ENCODE measurements at places on chromosomes 12 and 14.

DNA sequence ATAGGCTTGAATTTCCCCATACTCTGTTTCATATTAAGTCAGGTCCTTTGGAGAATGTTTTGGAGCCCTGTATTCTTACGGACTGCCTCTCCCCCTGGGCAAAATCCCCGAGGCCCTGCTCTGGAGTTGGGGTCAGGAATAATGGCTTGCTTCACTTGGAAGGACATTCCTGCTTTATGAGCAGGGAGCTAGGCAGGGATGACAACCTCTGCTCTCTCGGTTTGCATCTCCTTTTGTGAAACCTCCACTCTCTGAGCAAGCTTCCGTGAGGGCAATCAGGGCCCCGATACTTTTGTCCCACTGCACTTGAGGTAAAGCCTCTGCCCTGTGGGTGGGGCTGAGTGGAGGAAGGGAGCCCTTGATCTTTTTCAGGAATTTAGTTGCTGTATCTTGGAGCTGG is 19.3 kb downstream of the OS9 start:
- no peak for DNase-seq

GRCh38 chr12:105667973-105668743 is 337.7 kb downstream of the C12orf75 start:
- no peak for DNase-seq

DNA sequence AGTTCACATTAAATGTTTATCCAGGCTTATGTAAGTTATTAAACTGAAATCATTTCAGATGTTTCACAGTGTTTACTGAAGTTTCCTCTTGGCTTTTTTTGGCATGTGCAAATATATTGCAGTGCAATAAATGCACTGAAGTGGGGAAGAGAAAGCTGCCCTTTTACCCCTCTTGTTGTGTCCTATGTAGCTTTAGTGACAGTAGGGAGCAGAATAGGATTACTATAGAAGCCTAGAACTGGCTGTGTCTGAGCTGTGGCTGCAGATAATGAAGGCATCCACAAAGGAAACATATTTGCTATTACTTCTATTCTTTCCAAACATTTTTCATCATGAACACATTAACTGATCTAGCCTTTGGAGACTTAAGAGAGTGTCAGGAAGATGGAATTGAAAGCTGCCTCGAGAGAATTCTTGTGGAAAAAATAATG is 24.1 kb upstream of the CNTN1 start:
- DNase-seq, result no peak

GRCh38 chr14:98966016-98966415 is 306.0 kb downstream of the BCL11B start:
- DNase-seq, result no peak

DNA sequence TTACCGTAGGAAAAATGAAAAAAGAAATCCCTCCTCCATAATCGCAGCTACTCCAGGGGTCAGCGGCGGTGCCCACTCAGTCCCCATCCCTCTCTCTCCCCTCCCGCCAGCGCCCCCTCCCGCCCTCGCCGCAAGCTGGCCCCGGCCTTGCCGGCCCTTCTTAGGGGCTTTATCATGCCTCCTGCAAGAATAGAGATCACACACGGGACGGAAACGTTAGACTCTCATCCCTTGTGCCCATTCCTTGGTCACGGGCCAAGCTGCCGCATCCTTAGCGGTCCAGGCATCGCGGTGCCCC is 692 bp upstream of the COX14 start:
- DNase-seq, result no peak

DNA sequence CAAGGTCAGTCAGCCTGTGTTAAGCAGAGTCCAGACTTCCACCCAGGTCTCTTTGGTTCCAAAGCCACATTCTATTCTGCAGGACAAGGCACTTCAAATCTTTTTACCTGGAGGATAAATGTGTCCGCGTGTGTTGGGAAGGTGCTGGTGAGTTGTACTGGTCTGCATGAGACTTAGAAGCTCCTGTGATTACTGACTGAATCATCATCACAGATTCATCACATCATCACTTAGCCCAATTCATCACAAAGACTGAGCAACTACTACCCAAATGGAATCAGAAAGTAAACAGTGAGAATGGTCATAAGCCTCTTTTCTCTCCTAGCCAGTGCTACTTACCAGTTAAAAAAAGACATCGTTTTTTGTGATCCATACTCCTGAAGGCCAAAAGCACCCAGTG is 5.3 kb downstream of the SLC15A5 start:
- DNase-seq, result no peak

- DNase-seq, result no peak
Measured at GRCh38 chr12:78888568-78888967, 24.0 kb downstream of the SYT1 start.

DNA sequence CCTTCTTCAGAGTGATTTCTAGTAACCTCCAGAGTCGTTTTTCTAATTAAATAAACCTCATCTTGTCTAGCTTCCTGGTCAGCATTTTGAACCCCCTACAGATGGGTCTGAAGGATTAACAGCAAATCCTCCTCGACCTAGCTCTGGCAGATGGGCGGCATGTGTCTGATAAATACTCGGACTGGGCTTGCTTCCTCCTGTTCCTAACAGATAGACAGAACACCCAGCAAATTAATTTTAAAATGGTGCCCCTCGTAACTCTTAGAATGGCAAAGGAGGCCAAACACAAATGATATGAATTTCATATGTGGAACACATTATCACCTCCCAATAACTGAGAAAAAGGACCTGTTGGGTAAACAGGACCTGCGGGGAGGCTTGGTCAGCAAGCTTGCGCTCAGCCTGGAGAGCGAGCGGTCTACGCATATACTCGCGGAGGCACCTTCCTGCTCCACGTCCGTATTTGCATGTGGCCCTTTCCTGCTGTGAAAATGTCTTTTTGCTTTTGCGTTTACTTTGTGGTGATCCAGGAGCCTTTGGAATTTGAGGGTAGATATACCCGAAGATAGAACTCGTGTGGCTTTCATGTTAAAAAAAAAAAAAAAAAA is 79.6 kb downstream of the OTX2 start:
- no peak for DNase-seq

- DNase-seq, result peak; percentile 24
Measured at GRCh38 chr14:21070083-21070609, at the start of gene ARHGEF40. TSS of gene ARHGEF40 (plus strand) at chr14:21070304. CDS start at chr14:21070397, 93 bp downstream.

DNA sequence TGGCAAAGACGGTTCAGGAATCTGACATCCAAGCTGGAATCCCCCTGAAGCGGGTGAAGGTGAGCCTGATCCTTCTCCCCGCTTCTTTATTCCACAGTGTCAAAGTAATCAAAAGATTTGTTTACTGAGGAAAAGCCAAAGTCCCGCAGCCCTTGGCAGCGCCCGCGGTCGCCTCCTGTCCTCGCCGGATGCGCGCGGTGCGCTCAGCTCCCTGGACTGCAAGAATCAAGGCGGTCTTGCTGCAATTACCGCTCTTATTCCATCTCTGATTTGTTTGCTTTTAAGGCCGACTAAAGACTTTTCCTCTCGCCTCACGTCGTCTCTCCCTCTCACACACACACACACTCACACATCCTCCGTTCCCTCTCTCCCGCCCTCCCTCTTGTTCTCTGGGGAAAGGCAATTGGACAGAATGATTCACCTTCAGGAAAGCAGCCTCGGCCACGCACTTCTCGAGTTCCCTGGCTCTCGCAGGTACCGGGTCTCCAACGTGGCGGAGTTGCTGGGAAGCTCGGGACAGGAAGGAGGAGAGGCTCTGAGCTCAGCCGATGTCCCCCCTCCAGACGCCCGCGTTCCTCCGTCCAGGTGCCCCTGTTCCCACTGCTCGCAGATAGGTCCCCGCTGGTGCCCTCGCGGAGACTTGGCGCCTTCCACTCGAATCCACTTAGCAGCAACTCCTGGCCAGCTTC is 68.6 kb upstream of the USP15 start:
- DNase-seq, result no peak

- no peak for DNase-seq
Measured at GRCh38 chr12:99997806-99998205, 13.1 kb upstream of the ANKS1B start.

- DNase-seq, result no peak
Measured at GRCh38 chr12:54251667-54252284, 28.1 kb downstream of the CBX5 start.

DNA sequence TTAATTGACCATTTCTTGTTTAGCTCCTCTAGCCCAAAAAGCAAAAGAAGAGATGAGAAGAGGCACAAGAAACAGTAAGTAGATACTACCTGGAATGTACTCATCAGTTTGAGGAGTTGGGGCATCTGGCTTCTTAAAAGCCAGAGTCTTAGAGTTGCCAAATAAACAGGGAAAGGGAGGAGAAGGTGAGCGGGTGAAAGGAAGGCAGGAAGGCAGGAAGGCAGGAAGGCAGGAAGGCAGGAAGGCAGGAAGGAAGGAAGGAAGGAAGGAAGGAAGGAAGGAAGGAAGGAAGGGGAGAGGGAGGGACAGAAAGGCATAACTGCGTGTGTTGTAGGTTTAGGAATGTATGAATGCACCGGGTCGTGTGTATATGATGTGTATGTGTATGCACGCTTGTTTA is 56.7 kb upstream of the HSPB8 start:
- no peak for DNase-seq

GRCh38 chr12:21852251-21852650 is 77.7 kb upstream of the KCNJ8 start:
- DNase-seq, result no peak

DNA sequence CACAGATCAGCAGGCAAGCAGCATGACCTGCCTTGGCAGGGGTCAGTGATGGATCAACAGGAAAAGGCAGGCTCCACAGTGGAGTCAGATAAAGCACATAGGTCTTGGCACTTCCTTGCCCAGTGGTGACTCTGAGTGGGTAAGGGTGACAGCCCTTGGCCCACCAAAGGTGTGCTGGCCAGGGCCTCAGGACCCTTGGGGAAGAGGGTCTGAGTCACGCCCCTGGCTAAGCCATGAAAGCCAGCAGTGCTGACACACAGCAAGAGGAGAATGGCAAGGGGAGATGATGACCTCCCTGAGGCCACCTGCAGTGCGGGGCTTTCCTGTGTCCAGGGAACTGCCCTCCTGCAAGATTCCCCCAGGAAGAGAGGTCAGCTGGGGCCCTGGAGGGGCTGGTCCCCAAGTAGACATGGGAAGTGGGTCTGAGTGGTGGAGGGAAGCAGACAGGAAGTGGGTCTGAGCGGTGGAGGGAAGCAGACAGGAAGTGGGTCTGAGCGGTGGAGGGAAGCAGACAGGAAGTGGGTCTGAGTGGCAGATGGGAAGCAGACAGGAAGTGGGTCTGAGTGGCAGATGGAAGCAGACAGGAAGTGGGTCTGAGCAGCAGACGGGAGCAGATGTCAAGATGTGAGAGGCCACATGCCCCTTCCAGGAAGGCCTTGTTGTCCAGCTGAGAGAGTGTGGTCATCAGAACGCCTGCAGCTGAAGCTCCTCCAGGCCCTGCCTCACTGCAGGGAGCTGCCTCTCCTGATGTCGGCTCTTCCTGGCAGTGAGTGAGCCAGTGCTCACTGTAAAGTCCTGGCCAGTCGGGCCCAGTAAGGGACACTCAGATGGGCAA is 34.8 kb downstream of the DIO3 start:
- DNase-seq, result no peak

DNA sequence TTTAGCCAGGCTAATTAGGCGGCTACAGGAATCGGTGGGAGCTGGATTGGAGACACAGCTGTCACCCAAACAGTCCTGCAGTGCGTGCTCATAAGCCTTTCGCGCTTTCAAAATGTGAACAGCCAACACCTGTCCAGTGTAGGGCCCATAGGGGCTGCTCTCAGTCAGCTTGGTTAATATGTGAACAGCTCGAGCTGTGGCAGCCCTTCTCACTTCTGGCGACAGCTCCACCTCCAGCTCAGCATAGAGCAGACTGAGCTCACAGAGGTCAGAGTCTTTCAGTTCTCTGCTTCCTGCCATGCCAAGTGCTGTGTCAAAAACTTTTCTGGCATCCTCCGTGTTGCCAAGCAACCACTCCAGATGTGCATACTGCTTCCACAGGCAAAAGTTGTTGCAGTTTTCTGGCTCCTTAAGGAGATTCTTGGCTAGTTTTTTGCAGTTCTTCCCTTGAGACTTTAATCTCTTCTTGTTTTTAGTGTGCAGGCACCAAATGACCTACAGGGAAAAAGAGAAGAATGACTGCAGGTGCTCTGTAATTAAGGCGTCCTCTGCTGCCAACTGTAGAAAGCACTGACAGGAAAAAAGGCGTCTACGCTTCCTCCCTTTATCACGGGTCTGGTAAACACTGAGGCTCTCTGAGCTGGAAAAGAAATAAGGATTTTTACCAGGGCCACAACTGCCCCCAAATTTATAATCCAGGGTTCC is 32.5 kb downstream of the PSMC1 start:
- no peak for DNase-seq

DNA sequence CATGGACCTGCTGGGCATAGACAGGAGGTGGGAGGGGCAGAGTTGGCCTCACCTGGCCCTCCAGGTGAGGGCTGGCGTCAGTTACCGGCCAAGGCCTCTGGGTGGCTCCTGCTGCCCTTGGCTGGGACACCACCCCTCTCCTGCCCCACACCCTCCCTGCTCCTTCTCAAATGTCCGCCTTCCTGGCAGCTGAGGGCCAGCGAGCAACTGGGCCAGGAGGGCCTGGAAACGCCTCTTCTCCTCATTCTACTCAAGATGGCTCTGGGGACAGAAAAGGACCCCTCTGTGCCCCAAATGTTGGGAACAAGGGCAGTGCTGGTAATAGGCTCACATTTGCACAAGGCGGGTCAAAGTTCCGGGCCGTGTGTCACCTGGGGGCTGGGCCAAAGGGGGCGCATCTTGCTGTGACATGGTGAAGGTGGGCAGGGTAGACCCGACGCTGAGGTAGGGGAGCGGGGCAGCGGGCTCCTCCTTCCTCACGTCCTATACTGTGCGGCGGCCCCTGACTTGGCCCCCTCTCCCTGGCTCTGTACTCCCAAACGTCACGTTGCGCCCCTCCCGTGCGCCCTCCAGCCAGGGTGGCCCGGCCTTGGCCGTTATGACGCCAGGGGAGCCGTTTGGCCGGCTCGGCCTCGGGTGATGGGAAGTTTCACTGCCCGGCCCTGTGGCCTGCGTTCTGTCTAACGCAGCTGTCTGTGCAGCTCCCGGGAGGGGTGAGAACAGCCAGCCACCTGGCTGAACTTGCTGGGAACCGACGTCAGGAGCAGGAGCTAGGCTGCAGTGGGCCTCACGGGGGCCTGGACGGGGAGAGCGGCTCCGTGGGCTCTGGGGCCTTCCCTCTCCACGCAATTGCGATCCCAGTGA is 18.0 kb upstream of the DLK1 start:
- peak; percentile 85 for DNase-seq

DNA sequence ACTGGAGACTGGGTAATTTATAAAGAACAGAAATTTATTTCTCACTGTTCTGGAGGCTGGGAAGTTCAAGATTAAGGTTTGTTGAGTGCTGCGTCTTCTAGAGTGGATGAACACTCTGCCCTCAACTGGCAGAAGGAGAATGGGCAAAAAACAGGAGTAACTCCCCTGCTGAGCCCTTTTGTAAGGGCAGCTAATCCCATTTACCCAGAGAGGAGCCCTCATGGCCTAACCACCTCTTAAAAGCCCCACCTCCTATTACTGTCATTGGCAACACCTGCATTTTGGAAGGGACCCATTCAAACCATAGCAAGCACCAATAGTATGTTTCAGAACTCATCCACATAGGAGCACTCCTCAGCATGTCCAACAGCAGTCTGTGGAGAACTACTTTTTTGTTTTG is 47.4 kb downstream of the BORCS5 start:
- DNase-seq, result no peak

- DNase-seq, result no peak
Measured at GRCh38 chr12:27527512-27527911, 3.5 kb downstream of the PPFIBP1 start.

All from NCI-H510A (cell line).